COR-L47 (cell line): ENCODE measurements at places on chromosomes 11 and 22.

DNA sequence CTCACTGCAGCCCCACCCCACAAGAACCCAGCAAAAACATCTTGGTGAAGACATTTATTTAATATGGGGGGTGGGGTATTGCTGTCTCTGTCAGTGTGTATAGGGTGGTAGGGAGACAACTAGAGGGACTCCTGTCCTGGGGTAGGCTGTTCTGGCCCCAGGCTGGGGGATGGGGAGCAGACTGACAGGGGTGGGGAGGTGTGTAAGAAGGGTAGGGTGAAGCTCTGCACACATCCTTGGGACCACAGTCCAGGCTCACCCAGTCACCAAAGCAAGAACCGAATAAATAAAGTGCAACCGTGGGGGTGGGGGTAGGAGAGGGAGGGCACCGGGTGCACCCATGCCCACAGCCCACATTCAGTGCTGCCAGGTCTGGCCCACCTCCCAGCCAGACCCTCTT lies 7.8 kb upstream of the HPX start:
- no peak for DNase-seq

DNA sequence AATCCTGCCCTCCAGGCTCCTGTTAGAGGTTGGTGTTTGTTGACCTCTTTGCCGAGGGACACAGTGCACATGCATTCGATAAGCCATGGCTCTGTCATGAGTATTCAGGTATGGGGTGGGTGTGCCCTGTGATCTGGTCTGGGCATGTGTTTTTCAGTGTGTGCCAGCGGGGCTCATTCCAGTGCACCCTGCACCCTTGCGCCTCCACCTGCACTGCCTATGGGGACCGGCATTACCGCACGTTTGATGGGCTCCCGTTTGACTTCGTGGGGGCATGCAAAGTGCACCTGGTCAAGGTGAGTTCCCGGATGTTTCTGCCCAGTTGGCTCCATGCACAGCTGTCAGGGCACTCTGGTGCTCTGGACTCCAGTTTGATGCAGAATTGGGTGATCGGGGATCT lies 44.2 kb downstream of the OTOG start:
- no peak for DNase-seq

GRCh38 chr11:23725752-23726151 lies 771.1 kb upstream of the LUZP2 start:
- no peak for DNase-seq

- no peak for DNase-seq
These were observed 52.0 kb upstream of the TSPAN18 start for GRCh38 chr11:44674809-44675208.

DNA sequence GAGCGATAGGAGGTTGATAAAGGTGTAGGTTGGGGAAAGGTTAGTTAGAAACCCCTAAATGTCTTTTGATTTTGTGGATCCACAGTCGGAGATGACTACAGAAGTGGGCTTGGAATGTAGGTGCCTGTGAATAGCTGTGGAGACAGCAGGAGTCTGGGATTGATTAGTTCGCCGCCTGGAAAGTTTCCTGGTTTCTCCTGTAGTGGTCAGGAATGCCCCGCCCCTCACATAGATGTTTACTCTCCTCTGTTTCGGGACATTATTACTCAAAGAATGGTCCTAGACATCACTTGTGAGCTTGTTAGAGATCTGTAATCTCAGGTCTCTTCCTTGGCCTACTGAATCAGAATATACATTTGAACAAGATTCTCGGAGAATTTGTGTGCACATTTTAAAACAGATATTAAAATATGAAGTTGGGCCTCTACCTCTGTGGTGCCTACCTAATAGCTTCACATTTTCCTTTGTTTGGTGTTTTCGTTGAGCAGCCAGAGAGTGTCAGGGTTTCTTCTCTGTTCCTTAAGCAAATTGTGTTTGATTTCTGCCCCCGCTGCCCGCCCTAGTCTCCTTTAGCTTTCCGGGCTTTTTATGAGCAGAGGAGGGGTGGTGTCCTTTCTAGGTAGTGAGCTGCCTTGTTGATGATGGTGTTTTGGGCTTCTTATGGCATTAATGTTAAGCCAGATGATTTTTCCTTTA lies 89.4 kb downstream of the PPP6R3 start:
- DNase-seq, result no peak

GRCh38 chr22:26023104-26023775 lies 146.0 kb upstream of the SEZ6L start:
- no peak for DNase-seq

- DNase-seq, result no peak
These were observed 119.2 kb downstream of the TIMP3 start for GRCh38 chr22:32920734-32921133.

DNA sequence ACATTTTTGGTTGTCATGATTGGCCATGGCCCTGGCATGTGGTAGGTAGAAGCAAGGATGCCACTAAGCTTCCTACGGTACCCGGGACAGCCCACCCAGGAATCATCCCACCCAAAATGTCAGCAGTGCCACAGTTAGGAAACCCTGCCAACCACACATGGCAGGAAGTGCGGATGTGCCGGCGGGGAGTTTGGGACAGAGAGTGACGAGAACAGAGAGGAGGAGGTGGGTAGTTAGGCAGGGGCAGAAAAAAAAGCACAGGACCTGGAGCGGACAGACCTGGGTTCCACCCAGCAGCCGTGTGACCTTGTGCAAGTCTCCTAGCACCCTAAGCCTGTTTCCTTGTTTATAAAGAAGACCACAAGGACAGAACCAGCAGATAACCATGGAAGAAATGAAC lies 3.3 kb downstream of the SPI1 start:
- no peak for DNase-seq

DNA sequence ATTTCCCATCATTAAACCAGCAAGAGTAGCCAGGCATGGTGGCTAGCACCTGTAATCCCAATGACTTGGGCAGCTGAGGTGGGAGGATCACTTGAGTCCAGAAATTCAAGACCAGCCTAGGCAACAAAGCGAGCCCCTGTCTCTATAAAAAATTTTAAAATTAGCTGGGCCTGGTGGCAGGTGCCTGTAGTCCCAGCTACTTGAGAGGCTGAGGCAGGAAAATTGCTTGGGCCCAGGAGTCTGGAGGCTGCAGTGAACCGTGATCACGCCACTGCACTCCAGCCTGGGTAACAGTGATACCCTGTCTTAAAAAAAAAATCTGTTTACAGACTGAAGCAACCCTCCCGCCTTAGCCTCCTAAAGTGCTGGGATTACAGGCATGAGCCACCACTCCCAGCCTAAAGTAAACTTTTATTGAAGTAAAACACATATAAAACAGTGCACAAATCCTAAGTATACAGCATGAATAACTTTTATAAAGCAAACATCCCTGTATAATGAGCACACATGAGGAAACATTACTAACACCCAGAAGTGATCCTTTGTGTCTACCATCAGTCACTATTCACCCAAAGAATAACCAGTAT lies 12.6 kb downstream of the UCP3 start:
- no peak for DNase-seq

DNA sequence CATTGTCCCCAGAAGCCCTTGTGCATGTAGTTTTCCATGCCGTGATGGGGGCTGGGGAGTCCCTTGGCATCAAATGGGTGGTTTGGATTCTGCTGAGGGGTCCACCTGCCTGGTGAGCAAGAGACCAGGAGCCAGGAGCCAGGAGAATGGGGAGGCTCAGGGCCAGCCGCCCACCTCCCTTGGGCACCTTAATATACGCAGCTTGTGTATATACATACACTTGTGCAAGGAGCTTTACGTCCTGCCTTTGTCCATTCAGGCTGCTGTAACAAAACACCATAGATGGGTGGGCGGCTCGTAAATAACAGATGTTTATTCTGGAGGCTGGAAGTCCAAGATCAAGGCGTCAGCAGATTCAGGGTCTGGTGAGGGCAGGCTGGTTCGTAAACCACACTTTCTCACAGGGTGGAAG lies 62.5 kb downstream of the SMIM38 start:
- DNase-seq, result no peak

DNA sequence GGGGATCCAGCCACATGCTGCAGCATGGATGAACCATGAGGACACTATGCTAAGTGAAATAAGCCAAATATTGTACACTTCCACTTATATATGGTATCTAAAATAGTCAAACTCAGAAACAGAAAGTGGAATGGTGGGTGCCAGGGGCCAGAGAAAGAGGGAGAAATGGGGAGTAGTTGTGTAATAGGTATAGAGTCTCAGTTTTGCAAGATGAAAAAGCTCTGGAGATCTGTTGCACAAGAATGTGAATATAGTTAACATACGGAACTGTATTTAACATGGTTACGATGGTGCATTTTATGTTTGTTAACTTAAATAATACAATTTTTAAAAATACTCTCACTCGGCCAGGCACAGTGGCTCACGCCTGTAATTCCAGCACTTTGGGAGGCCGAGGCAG lies 21.2 kb downstream of the GDPD5 start:
- DNase-seq, result no peak

DNA sequence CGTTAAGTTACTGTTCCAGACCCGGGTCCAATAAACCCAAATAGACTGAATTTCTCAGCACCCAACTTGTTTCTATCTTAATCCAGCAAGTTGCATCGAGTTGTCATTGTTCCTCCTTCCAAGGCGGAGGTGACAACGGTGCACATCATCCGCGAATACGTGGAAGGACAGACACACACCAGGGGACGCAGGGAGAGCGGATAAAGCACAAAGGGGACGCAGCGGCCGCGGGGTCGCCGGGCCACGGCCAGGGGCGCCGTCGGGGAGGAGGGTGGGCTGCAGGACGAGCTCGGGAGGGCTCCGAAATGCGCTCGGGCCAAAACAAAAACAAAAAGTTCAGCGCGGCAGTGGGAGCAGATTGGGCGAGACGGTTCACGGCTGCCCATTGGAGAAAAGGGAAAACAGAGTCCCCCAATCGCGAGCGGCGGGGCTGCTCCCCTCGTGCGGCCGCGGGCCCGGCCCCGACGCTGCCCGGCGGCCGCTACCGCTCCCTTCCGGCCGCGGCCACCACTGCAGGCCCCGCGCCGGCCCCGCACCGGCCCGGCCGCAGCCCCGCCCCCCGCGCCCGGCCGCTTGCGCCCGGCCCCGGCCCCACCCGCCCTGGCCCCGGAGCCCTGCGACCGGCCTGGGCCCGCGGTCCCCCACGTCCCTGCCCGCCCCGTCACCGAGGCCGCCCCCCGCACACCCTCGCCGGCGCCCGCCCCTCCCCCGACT lies 518 bp downstream of the KMT5B start:
- peak; percentile 55 for DNase-seq

DNA sequence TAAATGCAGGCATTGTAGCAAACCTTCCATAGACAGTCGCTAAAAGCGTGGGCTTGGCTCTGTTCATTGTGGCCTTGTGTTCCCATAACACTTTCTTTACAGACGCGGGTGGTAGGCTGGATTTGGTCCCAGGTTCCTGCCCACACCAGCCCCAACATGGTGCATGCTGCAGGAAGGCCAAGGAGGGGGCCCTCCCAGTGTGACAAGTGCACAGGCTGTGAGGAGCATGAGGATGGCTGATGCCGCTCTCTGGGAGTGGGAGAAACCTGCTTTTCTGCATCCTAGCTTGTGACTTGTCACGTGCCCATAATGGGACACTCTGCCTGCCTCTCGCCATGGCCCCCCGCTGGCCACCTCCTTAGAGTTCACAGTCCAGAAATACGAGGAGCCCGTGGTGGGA lies 161.8 kb upstream of the B3GAT1 start:
- no peak for DNase-seq

DNA sequence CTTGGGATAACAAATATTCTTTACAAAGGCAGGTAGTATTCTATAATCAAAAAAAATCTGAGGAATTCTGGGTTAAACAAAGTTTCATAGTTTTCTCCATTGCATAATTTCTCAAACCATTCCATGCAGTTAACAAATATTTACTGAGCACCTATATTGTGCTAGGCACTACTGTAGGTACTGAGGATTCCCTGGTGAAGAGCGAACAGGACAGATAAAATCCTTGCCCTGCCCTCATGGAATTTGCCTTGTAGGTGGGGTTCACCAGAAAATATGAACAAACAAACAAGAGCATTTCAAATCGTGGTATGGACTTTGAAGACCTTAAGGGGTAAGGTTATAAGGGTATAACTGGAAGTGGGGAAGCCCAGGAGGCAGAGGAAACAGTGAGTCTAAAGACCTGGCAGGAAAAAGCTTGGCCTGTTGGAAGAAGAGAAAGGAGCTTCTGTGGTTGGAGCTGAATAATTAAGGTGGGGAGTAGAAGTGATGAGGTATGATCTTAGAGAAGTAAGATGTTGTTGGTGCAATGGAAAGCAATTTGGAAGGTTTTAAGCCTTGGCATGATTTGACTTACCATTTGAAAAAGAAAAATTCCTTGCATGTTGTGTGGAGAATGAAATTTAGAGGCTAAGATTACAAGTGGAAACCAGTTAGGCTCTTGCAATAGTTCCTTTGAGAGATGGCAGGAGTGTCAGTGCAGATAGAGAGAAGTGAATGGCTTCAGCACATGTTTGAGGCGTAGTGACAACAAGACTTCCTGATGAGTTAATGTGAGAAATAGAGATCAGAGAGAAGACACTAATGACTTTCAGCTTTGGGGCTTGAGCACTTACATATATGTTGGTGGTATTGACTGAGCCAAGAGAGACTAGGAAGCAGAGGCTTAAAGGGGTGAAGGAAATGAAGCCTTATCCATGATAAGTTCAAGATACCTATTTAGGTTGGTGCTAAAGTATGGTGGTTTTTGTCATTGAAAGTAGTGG lies 55.7 kb upstream of the PICALM start:
- DNase-seq, result no peak

DNA sequence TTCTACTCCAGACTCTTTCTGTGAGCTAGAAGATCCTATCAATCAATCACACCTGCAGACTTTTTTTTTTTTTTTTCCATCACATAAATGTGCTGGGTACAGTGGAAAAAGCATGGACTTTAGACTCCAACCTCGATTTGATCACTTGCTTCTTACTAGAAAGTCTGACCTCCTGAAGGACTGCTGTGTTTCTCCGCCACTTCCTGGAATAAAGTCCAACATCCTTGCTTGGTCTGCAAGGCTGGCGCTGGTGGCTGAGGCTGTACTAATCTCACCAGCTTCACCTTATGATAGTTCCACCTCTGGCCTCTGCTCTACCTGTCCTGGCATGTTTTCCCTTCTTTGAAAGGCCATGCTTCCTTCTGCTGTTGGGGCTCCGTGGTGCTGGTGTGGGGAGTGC lies 60.9 kb upstream of the SESN3 start:
- no peak for DNase-seq

DNA sequence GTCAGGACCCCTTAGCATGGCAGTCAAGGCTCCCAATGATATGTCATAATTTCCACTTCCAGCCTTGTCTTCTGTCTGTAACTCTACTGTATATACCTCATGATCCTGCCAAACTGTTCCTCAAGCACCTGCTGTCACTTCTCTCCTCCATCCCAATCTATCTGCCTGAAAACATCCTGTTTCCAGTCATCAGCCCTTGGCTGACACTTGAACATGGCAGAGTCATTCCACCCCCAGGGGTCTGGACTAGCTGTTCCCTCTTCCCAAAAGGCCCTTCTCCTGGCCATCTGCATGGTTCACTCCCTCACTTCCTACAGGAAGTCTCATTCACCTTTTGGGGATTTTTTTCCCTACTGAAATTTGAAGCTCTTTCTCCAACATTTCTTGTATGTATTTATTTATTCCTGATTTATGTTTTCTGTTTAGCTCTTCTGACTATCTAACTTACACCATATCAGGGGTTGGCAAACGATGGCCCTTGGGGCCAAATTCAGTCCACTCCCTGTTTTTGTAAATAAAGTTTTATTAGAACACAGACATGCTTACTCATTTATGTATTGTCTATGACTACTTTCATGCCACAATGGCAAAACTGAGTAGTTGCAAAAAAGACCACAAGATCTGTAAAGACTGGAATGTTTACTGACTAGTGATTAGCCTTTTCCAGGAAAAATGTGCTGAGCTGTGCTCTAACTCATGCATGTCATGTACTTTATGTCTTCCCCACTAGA lies 278.4 kb downstream of the KIRREL3 start:
- no peak for DNase-seq
